ENCODE measurements at places on chromosomes 2 and 18.

DNA sequence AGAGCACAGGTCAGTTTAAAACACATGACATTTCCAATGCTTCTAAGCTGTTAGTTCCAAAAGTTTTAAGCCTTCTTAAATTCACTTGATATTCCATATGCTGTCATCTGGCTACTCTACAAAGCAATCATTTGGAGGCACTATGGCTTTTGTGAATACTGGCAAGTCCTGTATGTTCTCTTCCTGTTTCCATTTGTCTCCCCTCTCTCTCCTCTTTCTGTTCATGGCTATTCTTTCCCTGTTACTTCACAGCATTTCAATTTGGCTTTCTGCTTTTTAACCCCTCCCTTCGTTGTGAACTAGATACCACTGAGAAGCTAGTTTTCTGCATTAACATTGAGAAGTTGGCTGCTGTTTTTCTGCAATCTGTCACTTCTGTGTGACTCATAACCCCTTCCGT, 1337.2 kb upstream of the CELF4 start:
- no peak for DNase-seq

DNA sequence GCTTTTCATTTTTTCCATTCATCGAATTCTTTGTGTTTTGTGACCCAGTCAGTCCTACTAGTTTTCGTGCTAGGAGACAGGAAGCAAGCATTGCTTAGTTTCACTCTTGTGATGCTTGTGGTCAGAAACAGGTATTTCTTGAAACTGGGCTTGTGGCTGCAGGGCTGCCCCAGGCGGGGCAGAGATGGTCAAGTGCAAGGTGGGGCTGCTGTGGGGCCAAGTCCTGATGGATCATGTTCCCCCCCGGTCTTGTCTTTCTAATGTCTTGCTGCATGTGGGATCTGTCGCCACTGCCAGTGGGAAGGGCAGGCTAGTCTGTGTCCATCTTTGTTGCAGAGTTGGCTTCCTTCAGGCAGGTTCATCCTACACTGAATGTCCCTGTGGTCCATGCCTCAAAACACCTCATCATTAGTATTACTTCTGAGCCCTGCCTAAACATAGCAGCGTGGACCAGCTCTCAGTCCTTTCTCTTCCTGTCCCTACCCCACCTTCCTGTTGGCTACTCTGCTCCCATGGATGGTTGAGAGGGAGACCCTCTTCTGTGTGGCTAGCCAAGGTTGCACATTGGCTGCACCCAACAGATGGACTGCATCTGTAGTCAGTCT, 38.7 kb downstream of the INPP4A start:
- no peak for DNase-seq

- no peak for DNase-seq
Observed at GRCh38 chr18:48897531-48897930, 53.2 kb downstream of the SMAD7 start.

- DNase-seq = no peak
Observed at GRCh38 chr18:68505178-68505574, 209.7 kb downstream of the TMX3 start.

DNA sequence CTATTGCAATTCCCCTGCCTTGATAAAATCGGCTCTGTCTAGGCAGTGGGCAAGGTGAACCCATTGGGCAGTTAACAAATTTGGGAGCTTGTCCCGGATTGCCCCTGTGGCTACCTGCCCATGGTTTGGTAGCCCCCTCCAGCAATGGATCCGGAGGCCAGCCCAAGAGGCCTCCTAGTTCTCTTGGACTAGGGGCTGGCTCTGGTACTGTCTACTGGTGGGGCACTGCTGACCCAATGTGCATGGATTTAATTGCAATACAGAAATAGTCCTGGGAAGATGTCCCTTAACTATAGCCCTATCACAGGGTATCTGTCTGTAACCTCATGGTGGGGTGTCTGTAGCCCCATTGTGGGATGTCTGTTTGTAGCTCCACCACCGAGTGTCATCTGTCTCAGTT, 37.5 kb upstream of the SH3RF3 start:
- no peak for DNase-seq

GRCh38 chr2:449246-450067, 161.6 kb upstream of the ALKAL2 start:
- no peak for DNase-seq

DNA sequence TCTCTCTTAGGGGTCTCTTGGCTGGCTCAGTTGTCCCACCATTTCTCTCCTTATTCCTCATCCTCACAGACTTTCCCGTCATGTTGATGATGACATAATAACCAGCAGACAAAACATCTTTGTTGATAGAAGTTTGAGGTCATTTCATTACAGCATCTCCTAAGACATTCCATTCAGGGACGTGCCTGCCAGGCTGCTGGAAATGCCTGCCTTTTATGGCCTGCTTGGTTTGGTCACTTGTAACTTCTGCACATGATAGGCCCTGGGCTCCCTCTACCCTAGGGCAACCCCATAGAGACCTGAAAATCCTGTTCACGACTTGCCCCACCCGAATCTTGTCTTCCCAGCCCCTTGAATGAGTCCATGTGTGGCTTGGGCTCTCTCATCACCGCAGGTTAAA, 81.7 kb downstream of the SDC1 start:
- DNase-seq = peak; percentile 51

DNA sequence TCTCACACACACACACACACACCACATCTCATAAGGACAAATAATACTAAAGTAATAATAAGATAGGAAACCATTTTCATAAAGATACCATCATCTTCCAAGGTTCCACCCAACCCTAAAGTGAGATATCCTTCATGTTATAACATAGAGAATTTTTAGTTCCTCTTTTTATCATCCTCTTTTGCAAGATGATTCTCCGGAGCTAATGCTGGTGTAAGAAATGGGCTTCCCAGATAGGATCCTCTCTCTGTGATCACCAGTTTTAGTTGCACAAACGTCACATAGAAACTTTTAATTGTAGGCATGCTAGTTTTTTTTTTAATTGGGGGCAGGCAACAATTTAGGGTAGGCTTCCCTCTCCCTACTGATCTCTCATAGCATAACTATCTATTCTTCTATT, 49.6 kb downstream of the ARHGAP25 start:
- no peak for DNase-seq

DNA sequence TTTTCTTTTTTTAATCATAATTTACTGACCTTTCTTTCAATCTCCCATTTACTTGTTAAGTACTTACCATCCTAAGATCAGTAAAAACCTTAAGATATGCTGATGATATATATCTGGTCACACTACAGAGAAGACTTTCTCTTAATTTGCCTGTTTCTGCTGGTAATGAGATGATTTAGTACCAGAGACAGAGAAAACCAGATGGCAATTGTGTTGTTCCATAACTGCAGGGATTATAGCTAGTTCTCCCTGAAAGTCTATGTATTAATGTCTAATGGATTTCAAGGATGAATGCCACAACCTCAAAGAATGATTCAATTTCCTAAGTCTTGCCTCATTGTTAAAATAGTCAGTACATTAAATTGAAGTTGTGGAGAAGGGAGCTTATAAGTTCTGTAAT, 40.3 kb downstream of the SNTG2 start:
- DNase-seq = no peak

DNA sequence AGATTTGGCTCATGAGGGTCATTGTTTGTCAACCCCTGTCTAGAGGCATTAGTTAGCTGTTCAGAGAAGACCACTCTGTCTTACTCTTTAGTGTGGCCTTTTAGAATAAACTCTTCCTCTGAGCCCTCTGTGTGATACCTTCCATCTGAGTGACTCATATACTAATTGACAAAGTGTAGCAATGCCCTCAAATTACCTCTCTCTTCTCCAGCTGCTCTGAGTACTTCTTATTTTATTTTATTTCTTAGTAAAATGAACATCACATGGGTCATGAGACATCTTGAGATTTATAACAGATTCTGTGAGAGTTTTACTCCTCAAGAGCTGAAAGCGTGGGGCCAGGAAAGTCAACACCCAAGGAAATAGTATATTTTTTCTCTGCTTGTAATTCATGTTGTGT, 67.4 kb downstream of the KCTD18 start:
- peak; percentile 51 for DNase-seq

DNA sequence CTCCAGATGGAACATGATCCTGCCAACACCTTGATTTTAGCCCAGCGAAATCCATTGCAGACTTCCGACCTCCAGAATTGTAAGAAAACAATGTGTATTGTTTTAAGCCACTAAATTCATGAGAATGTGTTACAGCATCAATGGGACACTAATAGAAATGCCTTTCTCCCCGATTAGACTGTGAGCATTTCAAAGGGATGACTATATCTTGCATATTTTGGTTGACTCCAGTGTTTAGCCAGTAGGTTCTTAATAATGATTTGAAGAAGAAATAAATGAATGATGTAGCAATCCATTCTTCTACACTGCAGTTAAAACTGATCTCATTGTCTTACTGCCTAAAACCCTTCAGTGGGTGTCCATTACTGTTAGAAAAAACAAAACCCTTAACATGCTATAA, 67.4 kb upstream of the ACVR1C start:
- DNase-seq = no peak

DNA sequence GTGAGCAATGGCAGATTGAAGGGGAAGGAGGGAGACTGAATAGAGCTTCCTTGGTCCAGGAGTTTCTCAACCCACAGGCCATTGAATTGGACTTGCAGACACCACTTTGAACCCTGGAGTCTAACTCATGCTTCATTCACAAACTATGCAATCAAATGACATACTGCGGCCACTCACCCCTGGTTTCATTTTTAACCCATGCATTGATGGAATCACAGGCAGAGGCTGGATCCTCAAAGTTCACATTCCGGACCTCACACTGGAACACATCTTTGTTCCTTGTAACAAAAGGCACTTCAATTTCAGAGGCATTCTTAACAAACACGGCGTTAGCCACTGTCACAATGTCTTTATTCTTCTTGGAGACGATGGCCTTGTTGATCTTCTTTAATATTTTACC, 40.7 kb downstream of the MRPL44 start:
- no peak for DNase-seq

- DNase-seq = peak; percentile 43
Observed at GRCh38 chr18:51038110-51038509, 8.1 kb downstream of the SMAD4 start.

DNA sequence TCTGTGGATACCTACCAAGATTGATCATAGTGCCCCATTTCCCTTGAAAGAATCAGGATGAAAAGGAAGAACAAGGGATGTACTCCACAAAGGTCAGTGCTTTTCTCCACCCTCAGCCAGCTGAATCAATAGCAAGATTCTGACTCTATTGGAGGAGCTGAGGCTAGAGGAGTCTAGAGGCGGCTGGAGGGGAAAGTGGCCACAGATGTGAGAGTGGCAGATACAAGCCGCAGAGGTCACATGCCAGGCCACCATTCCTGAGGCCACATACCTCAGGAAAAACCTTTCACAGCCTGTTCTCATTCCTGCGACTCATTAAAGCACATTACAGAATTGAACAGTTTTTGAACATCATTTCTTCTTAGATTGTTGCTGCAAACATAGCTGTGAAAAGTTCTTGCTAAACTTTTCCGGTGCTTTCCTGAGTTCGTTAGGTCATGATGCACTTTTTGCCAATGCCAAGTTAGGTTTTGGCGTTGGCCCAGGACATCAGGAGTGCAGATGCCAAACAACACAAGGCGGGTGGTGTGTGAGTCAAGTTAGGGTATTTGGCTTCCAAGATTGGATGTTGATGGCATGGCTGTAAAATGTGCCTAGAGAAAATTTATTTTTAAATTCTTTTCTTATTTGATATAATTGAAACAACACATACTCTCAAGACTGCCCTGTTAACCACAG, 160.7 kb upstream of the SP5 start:
- peak; percentile 59 for DNase-seq

DNA sequence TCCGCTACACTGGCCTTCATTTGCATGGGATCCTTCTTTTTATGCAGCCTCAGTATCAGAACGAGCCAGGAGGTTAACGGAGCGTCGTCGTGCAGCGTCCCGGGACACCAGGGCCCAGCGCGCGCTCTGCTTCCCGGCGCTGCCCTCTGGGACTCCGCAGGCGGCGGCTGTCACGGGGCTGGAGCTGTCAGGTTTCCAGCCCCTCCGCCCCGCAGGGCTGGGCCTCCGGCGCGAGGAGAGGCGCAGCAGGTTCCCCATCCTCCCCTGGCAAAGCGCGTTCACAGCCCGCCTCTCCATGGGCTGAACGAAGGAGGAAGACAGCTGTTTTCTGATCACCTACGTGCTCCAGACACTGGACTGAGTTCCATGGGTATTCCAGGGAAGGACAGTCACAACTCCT, 12.5 kb upstream of the PAX8 start:
- DNase-seq = no peak

DNA sequence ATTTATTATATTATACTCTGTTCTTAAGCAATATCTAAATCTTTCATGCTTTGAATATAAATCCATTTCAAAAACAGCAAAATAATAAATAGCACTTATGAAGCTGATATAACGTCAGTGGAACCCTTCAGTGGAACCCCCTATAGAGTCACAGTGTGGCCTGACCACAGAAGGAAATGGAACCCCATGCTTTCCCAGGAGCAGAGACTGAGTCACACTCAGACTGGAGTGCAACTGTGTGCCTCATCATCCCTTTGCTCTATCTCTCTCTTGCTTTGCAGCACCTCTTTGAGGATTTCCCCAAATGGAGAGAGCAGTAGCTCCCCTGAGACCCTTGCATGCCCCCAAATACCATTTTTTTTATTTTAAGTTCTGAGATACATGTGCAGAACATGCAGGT, 13.1 kb downstream of the NXPH2 start:
- DNase-seq = no peak

DNA sequence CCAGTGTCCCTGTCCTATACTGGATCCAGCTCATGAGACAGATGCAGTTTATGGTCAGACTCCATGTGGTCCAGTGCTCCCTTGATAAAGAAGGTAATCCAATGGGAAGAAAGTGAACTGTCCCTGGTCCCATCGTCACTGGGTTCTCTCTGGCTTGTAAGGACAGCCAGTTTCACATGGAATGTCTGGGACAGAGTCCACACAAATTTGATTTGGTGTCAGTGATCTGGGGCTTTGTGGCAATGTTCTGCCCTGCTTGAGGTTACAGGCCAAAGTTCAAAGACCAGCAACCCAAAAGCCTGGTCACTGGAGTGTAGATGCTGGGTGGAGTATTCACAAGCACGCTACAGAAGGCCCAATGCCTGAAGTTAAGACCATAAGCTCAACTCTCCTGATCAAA, 22.2 kb upstream of the FHL2 start:
- no peak for DNase-seq

- no peak for DNase-seq
Observed at GRCh38 chr2:134712299-134712698, 6.5 kb downstream of the TMEM163 start.

- DNase-seq = no peak
Observed at GRCh38 chr2:206082298-206082843, 3.6 kb downstream of the INO80D start.

- DNase-seq = no peak
Observed at GRCh38 chr2:98548920-98549818, 59.1 kb downstream of the COA5 start.

- DNase-seq = no peak
Observed at GRCh38 chr18:48104705-48105104, 174.2 kb upstream of the SMAD2 start.

- DNase-seq = peak; percentile 72
Observed at GRCh38 chr2:179263446-179264367, 925 bp downstream of the SESTD1 start.

GRCh38 chr2:58010599-58010998, 36.0 kb upstream of the VRK2 start:
- no peak for DNase-seq

All from cardiac fibroblast (primary cell).